ENCODE measurements at places on chromosomes 6 and 20.

DNA sequence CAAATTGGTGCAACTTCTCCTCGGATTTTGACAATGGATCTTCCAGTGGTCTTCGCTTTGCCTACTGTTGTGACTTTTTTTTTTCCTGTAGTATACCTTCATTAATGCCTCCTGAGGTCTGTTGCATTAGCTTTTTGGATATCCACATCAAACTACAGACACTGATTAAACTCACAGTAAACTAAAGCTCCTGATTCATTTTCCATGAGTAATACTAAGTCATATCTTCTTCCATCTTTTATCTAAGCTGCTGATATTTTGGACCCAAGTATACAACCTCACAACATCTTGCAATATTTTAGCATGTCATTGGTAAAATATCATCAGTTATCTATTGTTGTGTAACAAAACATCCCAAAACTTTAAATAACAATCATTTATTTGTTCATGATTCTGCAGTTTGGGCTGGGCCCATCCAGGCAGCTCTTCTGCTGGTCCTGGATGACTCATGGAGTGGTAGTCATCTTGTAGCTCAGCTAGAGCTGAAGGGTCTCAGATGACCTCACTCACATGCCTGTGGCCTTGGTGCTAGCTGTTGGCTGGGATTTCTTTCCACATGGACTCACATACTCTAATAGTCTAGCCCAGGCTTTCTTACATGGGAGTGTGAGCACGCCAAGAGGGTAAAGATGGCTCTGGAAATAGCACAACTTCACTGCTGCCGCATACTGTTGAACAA, 78.3 kb upstream of the SRSF6 start:
- DNase-seq = no peak

DNA sequence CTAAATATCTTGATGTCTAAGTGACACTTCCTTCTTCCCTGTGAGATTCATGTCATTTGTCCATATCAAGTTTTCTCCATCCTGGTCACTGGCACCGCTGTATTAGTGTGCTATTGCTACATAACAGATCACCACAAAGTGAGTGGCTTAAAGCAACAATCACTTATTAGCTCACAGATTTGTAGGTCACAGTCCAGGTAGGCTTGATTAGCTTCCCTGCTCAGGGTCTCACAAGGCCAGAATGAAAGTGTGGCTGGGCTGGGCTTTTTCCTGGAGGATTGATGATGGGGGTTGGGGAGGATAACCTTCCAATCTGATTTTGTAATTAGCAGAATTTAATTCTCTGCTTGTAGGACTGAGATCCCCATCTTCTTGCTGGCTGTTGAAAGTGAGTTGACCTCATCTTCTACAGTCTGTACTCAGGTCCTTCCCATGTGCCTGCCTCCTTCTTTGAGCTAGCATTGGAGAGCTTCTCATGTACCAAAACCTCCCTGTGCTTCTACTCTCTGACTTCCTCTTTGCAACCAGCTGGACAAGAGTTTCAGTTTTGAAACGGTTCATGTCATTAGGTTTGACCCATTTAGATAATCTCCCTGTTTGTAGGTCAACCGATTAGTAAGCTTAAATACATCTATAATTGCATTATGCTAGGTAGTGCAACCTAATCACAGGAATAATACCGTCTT, 152.4 kb upstream of the MAN1A1 start:
- no peak for DNase-seq

GRCh38 chr6:38676236-38676973, 26.5 kb downstream of the GLO1 start:
- DNase-seq = no peak

GRCh38 chr6:142853244-142854180, 91.5 kb downstream of the HIVEP2 start:
- DNase-seq = no peak

- no peak for DNase-seq
Measured at GRCh38 chr6:15442467-15442866, 196.6 kb downstream of the JARID2 start.

DNA sequence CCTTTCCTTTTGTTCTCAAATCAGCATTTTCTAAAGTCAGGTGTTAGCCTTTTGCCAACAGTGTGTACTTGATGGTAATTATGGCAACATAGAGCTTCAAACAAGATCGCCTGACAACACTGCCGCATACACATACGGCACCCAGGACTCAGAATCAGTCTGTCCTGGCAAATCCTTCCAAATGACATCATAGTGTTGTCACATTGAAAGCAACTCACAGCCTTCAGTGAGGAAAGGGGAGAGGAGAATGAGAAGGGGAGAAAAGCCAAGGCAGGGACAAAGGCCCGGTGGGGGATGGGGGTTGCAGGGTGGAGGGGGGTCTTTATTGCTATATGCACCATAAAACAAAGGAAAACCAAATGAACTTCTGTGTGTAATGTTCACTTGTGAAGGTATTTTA, 65.7 kb upstream of the PTGIS start:
- DNase-seq = no peak

DNA sequence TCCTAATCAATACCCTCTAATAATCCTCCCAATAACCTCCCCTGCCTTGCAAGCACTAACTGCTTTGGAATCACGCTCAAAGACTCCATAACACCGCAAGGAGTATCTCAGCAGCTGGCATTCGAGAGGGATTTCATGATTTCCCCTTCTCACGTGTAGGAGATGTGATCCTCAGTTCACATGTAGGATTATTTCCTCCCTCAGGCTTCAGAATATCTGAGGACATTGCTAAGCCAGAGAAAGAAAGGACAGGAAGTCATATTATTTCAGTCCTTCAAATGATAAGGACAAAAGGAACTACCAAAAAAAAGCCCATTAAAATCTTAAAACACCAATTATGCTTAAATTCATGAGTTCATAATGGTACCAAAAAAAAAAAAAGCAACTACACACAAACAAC, 122.9 kb downstream of the NFATC2 start:
- DNase-seq = no peak

- DNase-seq = no peak
Measured at GRCh38 chr6:63872233-63872632, 236.6 kb downstream of the PHF3 start.

- no peak for DNase-seq
Measured at GRCh38 chr6:113944701-113945100, 26.2 kb downstream of the HDAC2 start.

GRCh38 chr20:9177278-9177677, 108.4 kb downstream of the PLCB4 start:
- no peak for DNase-seq

- peak; percentile 94 for DNase-seq
Measured at GRCh38 chr20:57450419-57450818, 59.2 kb downstream of the RBM38 start.

DNA sequence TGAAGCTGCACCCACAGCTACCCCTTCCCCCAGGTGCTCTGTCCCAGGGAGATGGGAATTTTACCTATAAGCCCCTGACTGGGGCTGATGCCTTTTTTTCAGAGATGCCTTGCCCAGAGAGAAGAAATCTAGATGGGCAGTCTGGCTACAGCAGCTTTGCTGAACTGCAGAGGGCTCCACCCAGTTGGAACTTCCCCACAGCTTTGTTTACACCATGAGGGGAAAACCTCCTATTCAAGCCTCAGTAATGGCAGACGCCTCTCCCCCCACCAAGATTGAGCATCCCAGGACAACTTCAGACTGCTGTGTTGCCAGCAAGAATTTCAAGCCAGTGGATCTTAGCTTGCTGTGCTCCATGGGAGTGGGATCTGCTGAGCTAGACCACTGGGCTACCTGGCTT, 122.6 kb upstream of the MOCS1 start:
- DNase-seq = no peak

DNA sequence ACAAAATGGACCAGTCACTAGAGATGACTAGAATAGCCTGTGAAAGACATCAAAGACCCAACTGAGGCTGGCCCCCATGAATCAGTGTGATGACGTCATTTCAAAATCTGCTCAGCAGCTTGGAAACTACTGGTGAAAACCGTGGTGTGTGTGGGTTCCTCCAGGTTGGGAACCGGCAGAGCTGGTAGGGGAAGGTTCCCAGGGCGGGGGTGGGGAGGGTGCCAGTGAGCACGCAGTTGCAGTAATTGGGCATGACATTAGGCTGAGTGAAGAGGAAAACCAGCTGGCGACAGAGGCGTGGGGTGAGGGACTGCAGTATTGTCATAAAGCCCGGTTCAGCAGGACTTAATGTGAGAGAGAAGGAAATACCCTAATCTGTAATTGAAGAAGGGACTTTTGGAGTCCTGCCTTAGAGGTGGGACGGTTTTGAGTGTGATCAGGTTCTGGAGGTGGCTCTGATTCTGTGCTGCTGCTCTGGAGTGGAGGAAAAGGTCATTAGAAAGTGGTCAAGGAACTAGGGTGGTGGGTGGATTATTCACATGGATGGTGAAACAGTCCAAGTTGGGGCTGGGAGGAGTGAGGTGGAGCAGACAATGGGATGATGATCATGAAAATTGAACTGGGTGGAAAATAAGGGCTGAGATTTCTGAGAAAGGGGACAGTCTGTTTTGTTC, 52.0 kb upstream of the MTHFD1L start:
- no peak for DNase-seq

GRCh38 chr6:31474871-31475286, 23.1 kb upstream of the MICB start:
- no peak for DNase-seq

GRCh38 chr20:35742741-35743523, 872 bp upstream of the RBM39 start:
- DNase-seq = peak; percentile 57

DNA sequence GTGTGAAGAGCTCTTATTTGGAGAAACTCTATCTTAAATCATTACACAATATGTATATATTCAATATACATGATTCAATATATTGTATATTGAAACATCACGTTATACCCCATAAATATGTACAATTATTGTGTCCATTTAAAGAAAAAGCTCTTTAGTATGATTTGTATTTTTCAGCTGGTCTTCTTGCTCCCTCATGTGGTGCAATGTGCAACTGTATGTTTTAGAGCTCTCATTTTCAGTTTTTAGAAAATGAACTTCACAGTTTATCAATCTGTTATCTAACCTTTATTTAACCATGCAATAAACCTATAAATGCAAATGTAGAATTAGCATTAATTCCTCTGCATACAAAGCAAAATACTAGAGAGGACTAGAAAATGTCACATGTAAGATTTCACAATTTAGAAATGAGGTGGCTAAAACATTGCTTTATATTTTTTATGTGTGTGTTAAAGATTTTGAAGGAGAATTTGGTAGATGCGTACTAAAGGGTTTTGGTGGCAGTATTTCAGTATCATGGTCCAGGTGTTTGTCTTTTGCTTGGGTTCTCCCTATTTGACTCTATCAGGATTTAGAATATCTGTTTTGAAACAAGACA, 167.1 kb downstream of the PHF3 start:
- DNase-seq = peak; percentile 66

DNA sequence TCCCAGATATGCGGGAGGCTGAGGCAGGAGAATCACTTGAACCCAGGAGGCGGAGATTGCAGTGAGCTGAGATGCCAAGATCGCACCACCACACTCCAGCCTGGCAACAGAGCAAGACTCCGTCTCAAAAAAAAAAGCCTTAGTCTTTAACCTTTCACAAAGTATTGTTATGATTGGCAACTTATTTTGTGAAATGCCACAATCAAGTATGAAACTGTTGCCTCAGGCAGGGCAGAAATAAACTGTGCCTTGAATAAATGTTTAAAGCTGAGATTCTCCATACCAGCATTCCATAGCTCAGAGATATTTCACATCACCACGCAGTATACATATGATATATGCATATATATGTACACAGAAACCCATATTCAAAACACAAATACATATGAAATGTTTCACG, 120.1 kb upstream of the CCDC28A start:
- no peak for DNase-seq

DNA sequence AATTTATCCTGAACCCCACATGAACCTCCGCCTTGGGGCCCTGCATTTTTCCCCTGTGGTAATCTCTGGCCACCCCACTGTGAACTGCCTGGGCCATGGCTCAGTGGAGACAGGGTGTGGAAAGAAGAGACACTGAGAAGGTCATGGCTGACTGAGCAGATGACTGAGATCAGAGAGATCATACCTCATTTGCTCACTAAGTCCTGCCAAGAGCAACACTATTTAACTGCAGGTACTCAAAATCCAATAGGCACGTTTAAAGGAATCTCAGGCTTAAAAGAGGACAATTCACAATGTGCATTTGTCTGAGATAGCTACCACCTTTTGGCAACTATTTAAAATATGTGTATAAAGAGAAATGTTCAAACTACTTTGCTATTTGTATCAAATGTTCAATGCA, 305.0 kb downstream of the GMDS start:
- DNase-seq = no peak
